ENCODE measurements at places on chromosomes 3 and 15.

DNA sequence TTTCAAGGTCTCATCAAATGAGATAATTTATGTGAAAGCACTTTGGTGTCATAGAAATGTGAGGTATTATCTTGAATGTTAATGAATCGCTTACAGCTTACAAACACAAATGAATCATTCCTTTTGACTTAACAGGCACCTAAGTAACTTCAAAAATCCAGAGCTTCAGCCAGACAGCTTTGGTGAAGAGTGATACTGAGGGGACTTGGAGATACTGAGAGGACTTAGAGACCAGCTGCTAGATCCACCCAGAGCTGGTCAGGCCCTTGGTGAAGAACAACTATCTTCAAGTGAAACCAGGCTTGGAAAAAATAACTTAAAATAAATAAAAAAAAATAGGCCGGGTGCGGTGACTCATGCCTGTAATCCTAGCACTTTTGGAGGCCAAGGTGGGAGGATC is 16.2 kb upstream of the ZFYVE19 start:
- no peak for DNase-seq

DNA sequence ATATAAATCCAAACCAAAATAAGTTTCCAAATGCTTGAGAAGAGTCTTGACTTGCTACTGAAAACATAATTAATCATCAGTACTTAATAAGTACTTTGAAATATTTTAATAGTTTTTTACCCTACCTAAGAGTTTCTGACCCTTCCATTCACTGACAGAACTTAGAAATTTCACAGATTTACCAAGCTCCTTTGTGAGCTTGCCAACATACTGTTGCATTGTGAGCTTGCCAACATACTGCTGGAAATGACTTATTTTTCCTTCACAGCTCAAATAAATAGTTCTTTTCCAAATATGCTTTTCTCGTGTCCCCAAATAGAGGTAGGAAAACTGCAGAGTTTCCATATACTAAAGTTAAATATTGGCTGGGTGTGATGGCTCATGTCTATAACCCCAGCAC is 9.6 kb upstream of the AADAC start:
- no peak for DNase-seq

DNA sequence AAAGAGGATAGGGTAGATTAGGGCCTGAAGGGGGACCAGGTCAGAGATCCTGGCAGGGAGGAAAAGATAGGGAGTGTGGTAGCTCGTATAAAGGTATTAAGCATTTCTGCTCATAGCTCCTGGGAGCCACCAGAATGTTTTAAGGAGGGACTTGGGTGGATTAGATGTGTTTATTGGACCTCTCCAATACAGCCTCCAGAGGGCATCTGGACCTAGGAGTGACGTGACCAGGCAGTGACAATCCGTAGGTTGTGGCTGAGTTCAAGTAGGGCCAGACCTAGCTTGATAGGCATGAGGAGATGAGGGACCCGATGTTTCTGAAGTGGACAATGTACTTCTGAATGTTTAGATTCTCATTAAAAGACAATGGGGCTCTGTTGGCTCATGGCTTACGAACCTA is 435.2 kb downstream of the MCTP2 start:
- DNase-seq: no peak

GRCh38 chr3:182671541-182671940 is 121.8 kb upstream of the ATP11B start:
- no peak for DNase-seq

DNA sequence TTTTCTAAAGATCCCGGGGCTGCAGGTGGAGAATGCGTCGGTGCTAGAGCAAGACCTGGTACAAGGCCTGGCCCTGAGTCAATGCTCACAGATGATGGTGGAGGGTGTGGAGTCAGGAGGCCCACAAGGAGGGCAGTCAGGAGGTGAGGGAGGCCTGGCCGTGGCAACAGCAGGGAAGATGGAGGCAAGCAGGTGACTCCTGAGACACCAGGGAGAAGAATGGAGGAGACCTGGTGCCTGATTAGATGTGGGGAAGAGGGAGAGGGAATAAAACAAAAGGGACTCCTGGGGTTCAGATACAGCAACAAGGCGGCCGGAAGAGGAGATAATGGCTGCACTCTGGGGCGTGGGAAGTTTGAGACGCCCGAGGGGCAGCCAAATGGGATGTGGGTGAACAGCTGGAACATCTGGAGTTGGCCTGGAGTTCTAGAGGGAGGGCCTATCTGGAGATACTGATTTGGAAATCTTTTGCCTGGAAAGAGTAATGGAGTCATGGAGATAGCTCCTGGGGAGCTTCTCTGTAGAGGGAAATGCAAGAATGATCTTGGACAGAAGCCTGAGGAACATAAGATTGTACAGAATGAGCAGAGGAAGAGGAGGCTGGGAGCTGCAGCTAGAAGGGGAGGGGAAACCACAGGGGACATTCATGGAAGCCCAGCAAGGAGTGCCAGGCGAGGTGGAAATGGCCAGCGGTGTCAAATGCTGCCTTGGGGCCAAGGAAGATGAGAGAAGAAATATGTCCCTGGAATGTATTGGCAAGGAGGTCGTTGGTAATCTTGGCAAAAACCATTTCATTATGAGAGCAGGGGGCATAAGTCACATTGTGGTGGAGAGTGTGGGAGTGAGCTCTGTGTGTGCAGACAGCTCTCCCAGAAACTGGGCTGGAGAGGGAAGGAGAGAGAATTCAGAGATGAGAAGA is 67.5 kb upstream of the CORO2B start:
- DNase-seq: no peak

DNA sequence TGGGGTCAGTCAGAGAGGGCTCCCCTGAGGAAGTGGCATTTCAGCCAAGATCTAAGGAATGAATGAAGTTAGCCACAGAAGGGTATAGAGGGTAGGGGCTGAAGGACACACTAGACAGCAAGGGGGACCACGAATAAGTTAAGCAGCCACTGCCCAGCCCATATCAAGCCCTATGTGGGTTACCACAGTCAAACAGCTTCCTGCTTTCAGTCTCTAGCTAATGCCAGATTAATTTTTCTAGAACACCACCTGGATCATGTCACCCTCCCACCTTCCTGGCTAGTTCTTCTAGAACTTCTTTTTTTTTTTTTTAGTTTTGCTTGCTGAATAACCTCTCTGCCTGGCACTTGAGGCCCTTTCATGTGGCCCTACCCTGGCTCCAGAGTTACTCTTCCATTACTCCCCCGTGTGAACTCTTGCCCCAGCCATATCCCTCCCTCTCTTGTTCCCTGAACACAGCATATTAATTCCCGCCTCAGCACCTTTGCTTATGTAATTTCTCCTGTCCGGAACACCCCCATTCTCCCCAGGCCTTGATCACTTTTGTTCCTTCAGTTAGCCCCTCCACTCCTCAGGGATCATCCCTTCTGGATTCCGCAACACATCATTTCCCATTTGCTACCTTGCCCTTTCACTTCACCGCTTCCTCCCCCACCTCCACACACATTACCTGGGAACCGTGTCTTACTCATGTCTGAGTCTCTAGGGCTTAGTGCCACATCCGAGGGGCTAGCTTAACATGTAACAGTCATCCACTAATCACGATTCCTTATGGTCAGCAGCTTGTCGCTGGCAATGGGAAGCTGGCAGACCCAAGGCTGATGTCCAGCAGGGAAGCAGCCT is 20.6 kb upstream of the BNC1 start:
- DNase-seq: no peak

DNA sequence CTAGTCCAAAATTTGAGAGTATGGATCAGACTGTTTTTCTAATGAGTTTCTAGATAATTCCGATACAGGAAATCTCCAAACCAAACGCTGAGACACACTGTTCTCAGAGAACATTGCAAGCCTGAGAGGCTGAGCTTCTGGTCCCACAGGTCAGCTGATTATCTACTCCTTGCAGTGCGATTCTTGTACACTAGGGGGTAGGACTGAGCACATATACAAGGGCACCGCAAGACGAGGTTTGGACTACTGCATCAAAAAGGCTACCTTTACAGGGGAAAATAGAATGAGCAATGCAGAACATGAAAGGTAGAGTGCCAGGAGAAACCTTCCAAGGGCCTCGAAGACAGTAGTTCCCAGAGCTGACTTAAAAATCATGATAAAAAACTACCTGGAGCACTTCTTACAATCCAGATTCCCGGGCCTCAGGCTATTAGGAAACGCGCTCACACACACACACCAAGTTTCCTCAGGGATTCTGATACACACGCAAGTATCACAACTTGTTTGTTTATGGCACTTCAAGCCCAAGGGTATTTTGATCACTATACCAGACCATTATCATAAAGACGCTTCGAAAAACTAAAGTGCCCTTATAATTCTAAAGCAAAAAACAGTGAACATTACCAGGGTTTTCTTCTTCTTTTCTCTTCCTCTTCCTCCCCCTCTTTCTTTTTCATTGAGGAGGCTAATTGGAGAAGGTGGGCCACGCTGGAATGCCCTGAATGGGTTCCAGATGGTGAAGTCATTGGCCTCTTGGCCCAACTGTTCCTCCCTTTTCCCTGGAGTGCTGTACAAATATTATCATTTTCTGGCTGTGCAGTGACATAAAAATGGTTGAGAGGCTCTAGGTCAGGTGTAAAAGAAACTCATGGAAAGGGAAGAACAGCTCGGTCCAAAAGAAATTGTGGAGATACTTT is 61.8 kb downstream of the SLC12A8 start:
- DNase-seq: no peak

DNA sequence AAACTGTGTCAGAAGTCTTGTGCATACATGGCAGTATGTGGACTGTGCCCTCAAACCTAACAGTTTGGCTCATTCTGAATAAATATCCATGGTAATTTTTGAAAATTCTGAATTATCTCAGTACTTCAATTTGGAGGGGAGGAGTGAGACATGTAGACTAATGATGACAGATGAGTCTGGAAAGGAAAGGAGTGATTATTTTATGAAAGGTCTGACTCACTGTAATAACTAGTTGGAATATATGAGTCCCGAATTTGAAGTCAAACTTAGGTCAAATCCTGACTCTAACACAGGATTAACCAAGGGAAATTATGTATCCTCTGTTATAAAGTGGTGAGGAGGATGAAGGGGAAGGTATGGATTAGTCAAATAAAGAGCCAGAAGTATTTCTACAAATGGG is 38.6 kb downstream of the SUCNR1 start:
- DNase-seq: no peak

- DNase-seq: no peak
These were observed 223.0 kb downstream of the PDZRN3 start for GRCh38 chr3:73401616-73402279.

GRCh38 chr15:57509126-57509525 is 82.6 kb upstream of the MYZAP start:
- DNase-seq: no peak

DNA sequence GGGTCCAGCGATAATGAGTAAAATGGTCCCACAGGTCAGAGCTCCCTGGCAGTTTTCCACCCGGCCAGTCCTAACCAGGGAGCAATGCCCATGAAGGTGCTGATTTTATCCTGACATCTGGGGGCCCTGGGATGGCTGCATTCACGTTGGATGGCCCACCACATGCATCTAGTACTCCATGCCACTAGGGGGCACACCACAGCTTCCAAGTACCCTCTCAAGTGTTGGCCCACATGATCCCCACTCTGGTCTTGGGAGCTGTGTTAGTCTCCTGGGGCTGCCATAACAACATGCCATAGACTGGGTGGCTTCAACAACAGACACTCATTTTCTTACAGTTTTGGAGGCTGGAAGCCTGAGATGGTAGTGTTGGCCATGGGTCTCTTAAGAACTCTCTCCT is 225.5 kb downstream of the SLCO3A1 start:
- no peak for DNase-seq

Measured in posterior cingulate gyrus (tissue), 11 donors.